ENCODE measurements at places on chromosomes 2 and 18. TPM values are rescaled to one million over a fixed set of nuclear protein-coding genes. Genes with fewer than 3 reads are reported as not detected.
A peak's percentile ranks its signal among the peaks of the same experiment; 100 is the strongest.

Gene PRSS56
- not detected for total RNA-seq

GRCh38 chr18:80246445-80247392, 595 bp downstream of the PARD6G start:
- DNase-seq = peak; percentile 58

DNA sequence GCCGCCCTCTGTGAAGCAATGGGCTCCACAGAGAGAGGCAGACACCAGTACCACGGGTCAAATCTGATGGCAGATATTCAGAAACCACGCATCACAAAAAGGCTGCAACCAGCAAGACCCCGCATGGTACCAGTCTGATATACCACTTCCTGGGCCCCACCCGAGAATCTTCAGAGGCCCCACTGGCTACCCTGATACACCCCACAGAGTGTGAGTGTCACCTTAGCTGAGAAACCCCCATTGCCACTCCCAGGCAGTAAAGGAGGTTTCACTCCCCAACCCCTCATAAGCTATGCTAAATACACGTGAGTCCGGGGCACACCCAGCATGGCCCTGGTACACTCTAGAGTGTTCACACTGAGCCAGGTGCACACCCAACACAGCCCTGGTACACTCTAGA, 160.0 kb downstream of the EIPR1 start:
- DNase-seq = no peak

GRCh38 chr2:937530-937929, 13.1 kb upstream of the SNTG2 start:
- DNase-seq = no peak

DNA sequence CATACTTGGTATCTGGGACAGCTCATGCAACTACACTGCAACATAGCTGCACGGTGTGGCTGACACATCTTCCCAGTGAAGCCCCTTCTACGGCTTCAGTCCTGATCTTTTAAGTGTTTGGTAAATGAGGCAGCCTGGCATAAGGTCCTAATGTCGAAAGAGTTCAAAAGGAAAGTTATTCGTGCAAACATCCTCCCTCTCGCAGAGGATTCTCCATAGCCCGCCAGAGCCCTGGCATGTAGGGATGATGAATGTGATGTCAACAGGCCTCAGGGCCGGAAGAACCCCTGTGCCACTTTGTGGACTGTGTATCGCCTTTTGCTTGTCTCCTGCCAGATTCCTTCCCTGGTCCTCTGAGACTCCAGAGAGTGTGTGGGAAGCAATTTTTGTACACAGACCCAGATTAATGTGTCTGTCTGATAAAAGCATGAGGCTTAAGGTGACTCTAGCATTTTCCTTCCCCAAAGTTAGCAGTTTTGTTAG, 88.5 kb downstream of the SOCS6 start:
- DNase-seq = peak; percentile 36

Gene FOXD4L1
- 0.20 TPM for total RNA-seq

Gene C2orf72
- 112 TPM for total RNA-seq

- no peak for DNase-seq
Observed at GRCh38 chr2:191152482-191153240, 1.9 kb upstream of the STAT4 start.

- no peak for DNase-seq
Observed at GRCh38 chr2:196143730-196144131, 27.6 kb downstream of the STK17B start.

- no peak for DNase-seq
Observed at GRCh38 chr18:61595615-61596251, 262.5 kb downstream of the CDH20 start.

GRCh38 chr2:118086024-118086633, 2.1 kb upstream of the INSIG2 start:
- DNase-seq = no peak

DNA sequence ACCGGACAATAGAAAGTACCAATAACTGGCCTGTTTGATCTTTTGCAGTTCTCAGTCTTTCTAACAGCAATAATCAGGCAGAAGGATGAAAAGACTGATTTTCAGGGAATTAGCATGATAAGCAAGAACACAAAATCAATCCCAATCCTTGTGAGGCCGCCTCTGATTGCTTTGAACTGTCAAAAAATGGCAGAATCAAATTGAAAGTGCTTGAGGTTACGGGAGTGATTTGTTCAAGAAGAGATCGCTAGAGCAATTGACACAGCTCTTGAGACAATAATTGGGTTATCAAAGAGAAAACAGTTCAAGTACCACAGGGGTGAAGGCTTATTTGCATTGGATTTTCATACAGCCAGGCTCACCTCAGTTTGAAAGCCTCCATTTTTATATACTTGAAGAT, 663.4 kb downstream of the ARHGAP15 start:
- no peak for DNase-seq

- no peak for DNase-seq
Observed at GRCh38 chr18:42351455-42351854, 396.4 kb downstream of the PIK3C3 start.

Measured in hepatocyte (in vitro differentiated cells).